ENCODE measurements at places on chromosomes 7 and 10. TPM values are rescaled to one million over a fixed set of nuclear protein-coding genes. Genes with fewer than 3 reads are reported as not detected.

DNA sequence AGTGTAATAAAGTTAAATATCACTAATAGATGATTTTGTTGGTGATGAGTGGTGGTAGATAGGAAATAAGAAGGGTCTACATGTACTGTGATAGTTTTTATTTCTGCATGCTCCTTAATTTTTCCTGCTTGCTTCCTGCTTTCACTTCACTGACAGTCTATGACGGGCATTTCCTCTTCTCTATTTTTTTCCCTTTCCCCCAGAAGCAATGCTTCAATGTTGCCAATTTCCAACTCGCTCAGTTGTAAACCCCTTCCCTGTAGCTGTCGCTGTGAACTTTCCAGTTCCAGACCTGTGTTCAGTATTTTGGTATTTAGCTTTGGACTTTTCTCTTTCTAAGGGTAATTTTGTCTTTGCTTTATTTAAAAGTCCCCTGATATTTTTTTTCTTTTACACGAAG is 123.5 kb upstream of the AGR3 start:
- H3K27ac ChIP-seq = no peak overlapping the region
- H3K36me3 ChIP-seq = no peaks in the 10 kb centered on the region
- no peak for DNase-seq
- no peaks in the 10 kb centered on the region for H3K4me1 ChIP-seq

Gene ALDH18A1
- total RNA-seq = 34.5 TPM

GRCh38 chr7:134985894-134986362 is 380 bp upstream of the AGBL3 start:
- no peaks in the 10 kb centered on the region for H3K4me1 ChIP-seq
- H3K27ac ChIP-seq = no peak overlapping the region
- DNase-seq = no peak
- H3K4me3 ChIP-seq = peak overlapping the region; percentile 79
- no peaks in the 10 kb centered on the region for H3K27me3 ChIP-seq
- H3K36me3 ChIP-seq = no peaks in the 10 kb centered on the region

Gene AMPH
- 0.42 TPM for total RNA-seq

DNA sequence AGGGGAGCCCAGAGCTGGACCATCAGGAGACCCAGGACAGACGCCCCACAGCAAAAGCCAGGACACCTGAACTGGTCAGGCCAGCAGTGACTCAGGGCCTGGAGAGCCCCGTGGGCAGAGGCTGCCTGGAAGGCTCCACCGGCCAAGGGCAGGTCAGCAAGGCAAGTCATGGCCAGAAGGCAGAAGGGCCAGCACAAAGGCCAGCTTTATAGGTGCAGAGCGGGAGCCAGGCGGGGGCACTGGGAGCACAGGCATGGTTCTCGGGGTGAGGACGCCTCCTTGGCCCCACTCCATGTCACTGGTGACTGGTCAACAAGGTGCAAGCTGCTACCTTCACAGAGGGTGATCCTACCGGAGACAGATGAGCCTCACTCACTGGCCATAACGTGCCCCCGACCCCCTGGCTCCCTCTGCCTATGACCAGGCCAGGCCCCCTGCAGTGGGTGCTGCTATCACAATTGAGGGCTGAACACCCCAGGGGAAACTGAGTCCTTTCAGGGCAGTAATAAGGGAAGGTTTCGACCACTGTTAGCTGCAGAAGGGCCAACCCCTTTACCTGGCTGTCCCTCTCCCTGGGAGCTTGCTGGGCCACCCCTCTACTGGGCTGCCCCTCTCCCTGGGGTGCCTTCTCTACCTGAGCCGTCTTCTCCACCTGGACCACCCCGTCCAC is 317.4 kb downstream of the PTPRN2 start:
- no peaks in the 10 kb centered on the region for H3K27me3 ChIP-seq
- no peak overlapping the region for H3K27ac ChIP-seq
- H3K36me3 ChIP-seq = no peaks in the 10 kb centered on the region
- no peak overlapping the region for H3K4me3 ChIP-seq
- no peaks in the 10 kb centered on the region for H3K4me1 ChIP-seq

DNA sequence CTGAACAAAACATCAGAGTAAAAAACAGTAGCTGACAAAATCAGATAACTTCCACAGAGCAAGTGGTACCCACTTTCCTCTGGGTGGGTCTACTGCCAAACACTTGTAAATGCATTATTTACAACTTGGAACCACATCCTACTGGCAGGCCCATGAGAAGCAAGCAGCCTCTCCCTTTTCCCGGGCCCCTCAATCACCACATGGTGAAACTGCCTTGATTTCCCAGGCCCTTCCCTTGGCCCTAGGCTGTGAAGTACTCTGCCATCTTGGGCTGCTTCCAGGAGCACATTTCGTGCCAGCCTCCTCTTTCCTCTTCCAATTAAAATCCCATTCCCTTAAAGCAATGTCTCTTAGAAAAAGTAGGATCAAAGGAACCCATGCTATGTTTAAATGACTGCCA is 71.4 kb downstream of the CUZD1 start:
- DNase-seq = no peak
- no peak overlapping the region for H3K4me3 ChIP-seq

Measured in ovary (tissue), 10 donors.